ENCODE measurements at places on chromosomes 6 and 20.

DNA sequence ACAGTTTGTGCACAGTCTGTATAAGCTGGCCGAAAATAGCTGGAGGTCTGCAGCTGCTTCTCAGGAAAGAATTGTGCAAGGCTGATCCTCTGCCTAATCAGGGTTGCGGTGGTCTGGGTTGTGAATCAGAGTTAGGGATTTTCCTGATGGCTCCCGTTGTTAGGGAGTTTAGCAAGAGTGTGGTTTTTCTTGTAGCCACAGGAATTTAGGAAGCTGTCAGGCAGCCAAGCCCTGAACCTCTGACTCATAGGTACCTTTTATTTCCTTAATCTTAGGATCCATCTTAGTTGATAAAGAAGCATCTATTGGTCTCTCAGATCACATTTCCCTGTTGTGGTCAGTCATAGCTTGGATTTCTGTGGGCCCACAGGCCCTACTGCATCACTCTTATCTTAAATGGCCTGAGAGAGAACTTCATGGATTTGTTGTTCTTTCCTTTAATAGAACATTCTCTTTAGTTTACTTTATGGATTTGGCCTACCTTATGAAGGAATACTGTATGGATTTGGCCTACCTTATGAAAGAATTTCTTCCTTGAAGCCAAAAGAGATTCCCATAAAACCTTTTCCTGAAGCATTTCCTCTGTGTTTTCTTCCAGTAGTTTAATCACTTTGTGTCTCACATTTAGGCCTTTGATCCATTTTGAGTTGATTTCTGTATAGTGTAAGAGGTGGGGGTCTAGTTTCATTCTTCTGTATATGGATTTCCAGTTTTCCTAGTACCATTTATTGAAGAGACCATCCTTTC is 10.3 kb downstream of the KIF25 start:
- no peak for DNase-seq

GRCh38 chr6:160388922-160389321 is 40.7 kb downstream of the SLC22A3 start:
- no peak for DNase-seq

- DNase-seq = no peak
These were observed 545 bp downstream of the ACTR5 start for GRCh38 chr20:38748861-38749149.

DNA sequence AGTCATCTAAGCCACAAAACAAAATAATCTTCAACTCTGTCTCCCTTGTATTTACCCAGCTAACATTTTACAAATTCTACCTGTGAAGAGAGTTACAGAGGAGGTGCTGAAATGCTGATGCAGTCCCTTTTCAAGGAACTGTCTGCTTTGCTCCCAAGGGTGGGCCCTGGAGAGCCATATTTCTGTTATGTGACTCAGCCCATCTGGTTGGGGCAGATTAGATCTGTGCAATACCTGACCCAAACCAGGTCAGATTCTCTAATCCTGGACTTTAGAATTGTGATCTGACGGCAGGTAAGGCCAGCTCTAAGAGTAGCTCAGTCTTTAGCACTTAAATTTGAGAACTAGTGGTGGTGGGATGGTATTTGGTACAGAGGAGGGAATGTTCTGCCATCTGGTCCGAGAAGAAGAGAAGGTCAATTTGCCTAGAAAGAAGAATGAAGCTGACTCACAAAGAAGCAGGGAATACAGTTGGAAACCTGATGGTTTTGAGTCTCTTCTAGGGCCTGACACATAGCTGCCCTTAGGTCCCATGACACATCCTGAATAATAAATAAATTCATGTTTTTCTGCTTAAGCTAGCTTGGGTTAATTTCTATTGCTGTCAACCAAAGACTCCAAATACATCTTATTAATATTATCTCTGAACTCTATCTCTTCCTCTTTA is 8.1 kb downstream of the ZNF311 start:
- no peak for DNase-seq

GRCh38 chr20:20085812-20086211 is 33.5 kb downstream of the CFAP61 start:
- DNase-seq = no peak
